Activated CD8-positive, alpha-beta memory T cell treated with anti-CD3 and anti-CD28 coated beads for 4 hours (primary cell): ENCODE measurements at places on chromosomes 12 and 14.

DNA sequence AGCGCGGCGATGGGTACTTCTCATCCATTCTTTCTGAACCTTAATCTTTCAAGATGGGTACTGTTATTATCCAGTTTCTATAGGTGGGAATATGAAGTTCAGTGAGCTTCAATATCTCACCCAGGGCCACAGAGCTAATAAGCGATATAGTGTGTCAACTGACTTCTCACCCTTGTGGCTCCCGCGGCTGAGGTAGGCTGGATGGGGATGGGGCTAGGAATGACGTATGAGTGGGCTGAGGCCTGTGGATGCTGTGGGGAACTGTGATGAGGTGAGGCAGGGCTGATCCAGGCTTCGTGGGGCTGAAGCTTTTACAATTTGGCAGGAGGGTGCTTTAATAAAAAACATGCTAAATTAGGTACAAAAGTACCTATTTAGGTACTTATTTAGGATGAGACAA, 32.9 kb upstream of the ATP23 start:
- DNase-seq: no peak

DNA sequence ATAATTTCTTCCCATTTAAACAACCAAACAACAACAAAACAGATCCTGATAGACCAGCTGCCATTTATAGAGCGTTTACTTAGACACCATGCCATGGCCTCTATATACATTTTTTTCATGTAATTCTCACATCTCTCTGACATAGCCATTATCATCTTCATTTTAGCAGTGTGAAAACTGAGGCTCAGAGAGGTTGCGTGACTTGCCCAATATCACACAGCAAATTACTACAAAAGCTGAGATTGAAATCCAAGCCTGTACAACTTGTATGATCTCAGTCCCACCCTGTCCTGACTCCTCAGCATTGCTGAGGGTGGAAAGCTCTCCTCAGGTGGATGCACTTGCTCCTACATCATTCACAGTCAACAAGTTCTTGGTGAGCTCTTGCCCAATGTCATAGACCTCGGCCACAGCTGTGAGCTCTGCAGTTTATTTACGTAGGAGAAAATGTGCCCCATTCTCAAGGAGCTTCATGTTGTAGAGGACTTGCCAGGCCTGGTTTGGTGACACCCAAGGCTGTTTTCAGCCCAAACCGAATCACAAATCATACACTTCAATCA, 55.5 kb downstream of the CRACR2A start:
- no peak for DNase-seq

GRCh38 chr12:23084236-23084995, 459.4 kb downstream of the ETNK1 start:
- DNase-seq: no peak

GRCh38 chr12:2363836-2364609, 311.2 kb downstream of the CACNA1C start:
- DNase-seq: no peak

DNA sequence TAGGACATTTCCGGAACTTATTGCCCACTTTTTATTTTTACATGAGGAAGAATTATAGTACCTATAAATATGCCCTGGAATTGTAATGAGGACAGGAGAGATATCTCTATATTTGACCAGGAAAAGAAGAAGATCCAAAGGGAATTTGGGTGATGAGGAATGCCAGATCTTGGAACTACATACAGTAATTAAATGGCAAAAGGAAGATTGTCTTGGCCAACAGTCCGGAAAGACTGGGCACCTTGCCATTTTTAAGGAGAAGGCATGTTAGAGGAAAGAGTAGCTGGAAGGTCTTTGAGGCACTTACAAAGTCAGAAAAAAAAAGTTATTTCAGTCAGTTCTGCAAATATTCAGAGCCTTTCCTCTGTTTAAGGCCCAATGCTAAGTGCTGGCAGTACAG, 616.4 kb downstream of the MED13L start:
- DNase-seq: no peak

- DNase-seq: no peak
These were observed 23.6 kb downstream of the ABCB9 start for GRCh38 chr12:122942637-122943036.

DNA sequence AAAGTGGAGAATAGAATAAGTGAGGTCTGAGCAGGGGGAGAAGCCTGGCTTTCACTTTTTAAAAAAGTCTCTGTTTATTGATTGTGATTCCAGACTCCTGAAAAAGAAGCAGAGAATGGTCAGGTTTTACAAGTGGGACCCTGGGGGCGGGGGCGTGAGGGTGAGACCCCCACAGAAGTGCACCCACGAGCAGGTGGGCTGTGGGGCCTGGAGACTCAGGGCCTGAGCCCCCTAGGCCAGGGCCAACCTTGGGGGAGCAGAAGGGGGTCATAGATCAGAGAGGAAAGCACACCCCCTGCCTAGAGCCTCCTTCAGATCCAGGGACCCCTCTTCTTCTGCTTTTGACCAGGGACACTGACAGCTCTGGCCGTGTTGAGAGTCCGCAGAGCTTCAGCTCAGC, 180.3 kb downstream of the ADGRD1 start:
- no peak for DNase-seq

DNA sequence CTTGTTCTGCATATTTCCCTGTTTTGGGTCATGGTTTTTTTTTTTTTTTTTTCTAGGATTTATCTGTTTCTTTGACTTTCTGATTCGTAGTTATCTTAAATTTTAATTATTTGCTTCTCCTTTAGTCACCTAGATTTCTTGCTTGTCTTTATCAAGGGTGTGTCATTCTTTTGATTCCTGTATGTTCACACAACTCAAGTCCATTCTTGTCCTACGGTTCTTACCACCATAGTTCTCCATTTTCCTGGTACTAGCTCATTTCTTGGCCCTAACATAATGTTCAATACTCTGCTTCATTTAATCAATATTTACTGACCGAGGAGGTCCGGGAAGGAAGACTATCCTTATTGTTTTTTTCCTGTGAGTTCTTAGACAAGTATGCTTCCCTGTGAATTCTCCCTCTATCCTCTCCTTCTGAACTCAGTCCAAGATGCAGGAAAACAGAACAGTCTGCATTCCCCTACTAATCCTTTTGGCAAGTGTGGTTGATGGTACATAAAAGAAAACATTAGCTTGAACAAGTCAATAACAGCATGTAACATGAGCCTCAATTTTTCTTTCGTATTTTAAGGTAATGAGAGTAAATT, 1346.4 kb upstream of the SEL1L start:
- DNase-seq: no peak

DNA sequence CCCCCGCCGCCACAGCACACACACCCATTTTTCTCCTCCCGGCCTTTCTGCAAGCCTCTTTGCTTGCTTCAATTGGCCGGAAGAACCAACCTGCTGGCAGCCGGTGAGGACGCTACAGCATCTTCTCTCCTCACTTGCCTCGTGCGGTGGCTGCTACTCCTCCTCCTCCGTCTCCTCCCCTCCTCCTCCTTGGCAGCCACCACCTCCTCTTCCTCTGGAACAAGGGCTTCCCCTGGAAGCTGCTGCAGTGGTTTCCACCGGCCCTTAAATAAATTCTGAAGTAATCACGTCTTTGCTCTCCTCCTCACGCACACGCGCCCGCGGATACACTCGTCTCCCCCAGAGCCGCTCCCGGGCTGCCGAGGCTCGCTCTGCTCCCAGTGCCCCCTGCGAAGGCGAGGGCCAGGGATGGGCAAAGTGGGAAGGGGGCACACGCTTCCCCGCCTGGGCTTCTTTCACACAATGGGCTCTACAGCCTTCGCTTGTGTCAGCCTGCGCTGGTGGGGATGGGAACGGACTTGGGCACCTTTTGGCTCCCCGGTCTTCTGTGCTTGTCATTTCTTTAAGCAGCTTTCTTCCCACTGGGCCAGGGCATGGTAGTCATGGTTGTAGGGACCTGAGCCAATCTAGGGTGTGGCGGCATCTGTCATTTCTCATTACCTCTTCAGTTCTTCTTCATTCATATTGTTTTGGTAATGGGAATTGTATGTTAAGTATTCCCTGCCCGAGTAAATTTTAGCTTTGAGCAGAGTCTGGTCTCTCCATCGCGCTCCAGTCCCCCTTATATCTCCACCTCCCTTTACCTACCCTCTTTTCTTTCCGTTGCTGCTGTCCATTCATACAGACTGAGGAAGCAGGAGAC, at the start of gene PPFIA2:
TSS of gene PPFIA2 (minus strand) at position 161 of the 862 bp plus-strand sequence.
- DNase-seq: no peak

GRCh38 chr14:24403294-24403998, 4.6 kb downstream of the NYNRIN start:
- no peak for DNase-seq

GRCh38 chr12:51726931-51727330, 121.6 kb downstream of the FIGNL2 start:
- DNase-seq: no peak

DNA sequence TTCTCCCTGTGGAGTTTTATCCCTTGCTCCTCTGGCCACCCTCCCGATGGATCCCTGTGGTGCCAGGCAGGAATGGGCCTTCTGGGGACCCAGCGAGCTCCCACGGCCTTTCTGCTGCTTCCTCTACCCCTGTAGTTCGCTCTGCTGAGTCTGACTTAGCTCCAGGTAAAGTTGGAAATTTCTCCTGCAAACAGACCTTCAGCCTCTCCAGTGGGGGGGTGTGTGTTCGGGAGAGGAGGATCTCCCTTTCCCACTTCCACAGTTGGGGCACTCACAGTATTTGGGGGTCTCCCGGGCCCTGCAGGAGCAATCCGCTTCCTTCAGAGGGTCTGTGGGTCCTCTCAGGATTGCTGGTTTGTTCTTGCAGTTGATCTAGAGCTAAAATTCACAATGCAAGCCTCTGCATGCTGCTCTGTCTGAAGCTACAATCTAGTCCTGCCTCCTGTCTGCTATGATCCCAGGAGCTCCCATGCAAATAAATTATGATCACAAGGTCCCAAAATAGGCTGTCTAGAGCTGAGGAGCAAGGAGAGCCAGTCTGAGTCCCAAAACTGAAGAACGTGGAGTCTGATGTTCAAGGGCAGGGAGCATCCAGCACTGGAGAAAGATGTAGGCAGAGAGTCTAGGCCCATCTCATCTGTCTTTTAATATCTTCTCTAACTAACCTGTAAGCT, 18.3 kb downstream of the MTRFR start:
- DNase-seq: no peak

GRCh38 chr14:61347826-61348443, 26.6 kb downstream of the PRKCH start:
- no peak for DNase-seq

- no peak for DNase-seq
These were observed 66.5 kb downstream of the PLEKHG7 start for GRCh38 chr12:92769124-92769901.

- DNase-seq: no peak
These were observed 279.4 kb downstream of the CACNA1C start for GRCh38 chr12:2332236-2332635.

GRCh38 chr14:90383731-90384542, 12.9 kb upstream of the CALM1 start:
- DNase-seq: no peak

- DNase-seq: no peak
These were observed 146.8 kb downstream of the C12orf42 start for GRCh38 chr12:103348935-103349334.

DNA sequence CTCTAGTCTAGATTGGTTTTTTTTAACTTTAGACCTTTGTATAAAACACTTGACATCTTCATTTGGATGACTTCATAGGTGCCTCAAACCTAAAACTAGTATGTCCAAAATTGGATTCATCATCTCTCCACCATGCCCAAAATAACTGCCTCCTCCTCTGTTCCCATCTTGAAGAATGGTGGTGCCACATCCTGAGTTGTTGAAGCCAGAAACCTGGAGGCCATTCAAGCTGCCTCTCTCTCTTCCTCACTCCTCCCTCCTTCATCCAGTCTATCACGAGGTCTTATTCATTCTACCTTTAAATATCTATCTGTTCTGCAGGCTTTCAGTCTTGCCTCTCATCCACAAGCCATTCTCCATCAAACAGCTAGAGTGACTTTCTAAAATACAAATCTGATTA, 26.5 kb upstream of the USP44 start:
- DNase-seq: no peak

GRCh38 chr12:56103066-56103711, 1.2 kb upstream of the PA2G4 start:
- no peak for DNase-seq

- DNase-seq: no peak
These were observed 14.3 kb upstream of the GTF2A1 start for GRCh38 chr14:81235096-81235495.

- DNase-seq: peak; percentile 20
These were observed 595 bp downstream of the KLHL28 start for GRCh38 chr14:44961151-44961553.

DNA sequence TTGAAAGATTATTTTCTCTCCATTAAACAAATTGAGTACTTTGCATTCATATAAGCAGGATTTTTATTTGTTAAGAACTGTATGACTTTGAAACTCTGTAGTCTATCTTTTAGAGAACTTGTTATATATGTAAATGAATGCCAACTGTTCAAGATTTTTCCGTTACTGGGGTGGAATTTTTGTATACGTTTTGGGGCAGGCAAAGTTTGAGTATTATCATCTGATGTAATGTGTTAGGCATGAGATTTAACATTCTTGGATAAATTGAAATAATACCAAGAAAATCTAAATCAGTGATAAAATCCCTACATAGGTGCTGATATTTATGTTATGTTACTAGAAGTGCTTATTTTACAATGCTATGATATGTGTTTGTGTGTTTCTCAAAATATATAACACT, 8.4 kb downstream of the CNOT2 start:
- no peak for DNase-seq

DNA sequence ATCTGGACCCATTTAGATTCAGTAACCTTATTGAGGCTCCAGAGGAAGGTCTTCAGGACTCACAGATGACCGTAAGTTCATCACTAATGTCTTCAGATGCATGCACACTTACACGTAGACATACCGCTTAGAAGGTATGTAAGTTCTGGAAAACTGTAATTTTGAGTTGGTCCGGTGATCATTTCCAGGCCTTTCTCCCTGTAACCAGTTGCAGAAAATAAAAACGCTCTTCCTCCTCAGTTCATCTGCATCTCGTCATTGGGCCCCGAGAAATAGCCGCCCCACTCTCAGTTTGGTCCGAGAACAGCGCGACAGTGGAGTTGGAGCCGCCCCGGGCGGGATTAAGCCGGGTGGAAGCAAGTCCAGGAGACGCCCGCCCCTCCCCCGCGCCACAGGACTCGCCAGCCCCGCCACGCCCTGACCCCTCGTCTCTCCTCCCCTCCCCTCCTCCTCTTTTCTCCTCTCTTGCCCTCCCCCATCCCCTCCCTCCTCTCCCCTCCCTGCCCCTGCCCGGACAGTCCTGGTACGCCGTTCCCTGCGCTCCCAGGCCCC, 83.7 kb downstream of the TNFAIP2 start:
- no peak for DNase-seq

GRCh38 chr12:98740751-98741150, 95.7 kb downstream of the APAF1 start:
- no peak for DNase-seq
